ENCODE measurements at places on chromosomes 13 and 19.
A peak's percentile ranks its signal among the peaks of the same experiment; 100 is the strongest.

- peak; percentile 51 for DNase-seq
Observed at GRCh38 chr19:48329167-48329891, 4.0 kb downstream of the EMP3 start.

DNA sequence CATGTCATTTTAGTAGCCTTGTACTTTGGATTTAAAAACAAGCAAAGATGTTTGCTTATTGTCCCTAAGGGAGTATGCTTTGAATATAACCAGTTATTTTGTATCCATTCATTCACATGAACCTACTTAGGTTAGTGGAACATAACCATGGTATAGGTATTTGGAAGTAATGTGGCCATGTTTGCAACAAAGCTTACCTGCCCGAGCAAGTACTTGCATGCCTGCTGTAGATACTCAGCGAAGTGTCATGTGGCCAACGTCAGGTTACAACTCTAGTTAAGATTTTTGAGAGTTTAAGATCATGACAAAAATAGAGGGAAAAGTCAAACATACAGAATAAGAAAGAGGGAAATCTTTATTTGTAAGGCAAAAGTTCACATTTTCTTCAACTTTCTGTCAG is 57.2 kb downstream of the COG6 start:
- DNase-seq, result no peak

DNA sequence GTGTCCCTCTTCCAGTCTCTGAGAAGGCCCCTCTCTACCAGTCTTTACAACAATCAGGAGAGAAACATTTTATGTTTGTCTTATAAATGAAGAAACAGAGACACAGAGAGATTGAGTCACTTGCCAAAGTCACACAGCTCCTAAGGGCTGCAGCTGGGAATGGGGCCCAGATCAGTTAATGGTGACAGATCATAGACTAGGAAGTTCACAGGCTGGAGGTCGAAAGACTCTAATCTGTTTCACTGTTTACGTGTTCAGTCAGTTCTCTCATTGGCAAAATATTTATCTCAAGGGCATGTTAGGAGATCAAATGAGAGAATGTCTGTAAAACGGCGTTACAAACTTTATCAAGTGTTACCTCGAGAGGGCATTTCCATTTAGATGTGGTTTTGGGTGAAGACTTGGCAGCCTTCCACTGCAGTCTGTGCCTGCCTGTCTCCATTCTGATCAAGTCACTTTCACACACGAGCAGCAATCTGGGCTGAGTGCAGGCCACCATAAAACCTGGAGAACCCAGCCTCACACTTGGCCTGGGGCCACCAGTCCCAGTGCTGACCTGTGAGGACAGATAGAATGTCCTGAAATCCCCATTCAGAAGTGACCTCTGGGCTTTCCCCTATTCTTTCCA is 65.1 kb downstream of the SIAH3 start:
- DNase-seq, result no peak

GRCh38 chr13:111252446-111253364 is 67.7 kb upstream of the TEX29 start:
- DNase-seq, result no peak

DNA sequence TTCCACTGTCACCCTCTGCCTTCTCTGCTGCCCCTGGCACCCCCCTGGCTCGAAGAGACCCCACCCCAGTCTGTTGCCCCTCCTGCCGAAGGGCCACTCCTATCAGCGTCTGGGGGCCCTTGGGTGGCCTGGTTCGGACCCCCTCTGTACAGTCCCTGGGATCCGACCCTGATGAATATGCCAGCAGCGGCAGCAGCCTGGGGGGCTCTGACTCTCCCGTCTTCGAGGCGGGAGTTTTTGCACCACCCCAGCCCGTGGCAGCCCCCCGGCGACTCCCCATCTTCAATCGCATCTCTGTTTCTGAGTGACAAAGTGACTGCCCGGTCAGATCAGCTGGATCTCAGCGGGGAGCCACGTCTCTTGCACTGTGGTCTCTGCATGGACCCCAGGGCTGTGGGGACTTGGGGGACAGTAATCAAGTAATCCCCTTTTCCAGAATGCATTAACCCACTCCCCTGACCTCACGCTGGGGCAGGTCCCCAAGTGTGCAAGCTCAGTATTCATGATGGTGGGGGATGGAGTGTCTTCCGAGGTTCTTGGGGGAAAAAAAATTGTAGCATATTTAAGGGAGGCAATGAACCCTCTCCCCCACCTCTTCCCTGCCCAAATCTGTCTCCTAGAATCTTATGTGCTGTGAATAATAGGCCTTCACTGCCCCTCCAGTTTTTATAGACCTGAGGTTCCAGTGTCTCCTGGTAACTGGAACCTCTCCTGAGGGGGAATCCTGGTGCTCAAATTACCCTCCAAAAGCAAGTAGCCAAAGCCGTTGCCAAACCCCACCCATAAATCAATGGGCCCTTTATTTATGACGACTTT is 2.0 kb downstream of the ZFP36 start:
- no peak for DNase-seq

DNA sequence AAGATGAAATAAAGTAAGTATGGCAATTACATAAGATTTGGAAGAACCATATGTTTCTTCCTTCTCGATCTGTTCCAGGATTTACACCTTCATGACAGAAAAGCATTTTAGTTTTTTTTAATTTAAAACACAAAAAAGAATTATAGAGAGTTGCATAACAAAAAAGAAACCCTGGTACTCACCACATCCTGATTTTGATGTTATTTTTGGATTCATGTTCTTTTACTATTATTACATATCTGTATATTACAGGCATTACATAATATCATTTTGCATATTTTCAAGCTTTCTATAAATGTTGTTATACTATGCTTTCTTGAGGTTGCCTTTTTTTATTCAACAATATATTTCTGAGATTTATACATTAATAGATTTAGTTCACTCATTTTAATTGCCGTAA is 6.7 kb upstream of the KATNAL1 start:
- DNase-seq, result no peak
